HEK293T (cell line): ENCODE measurements at places on chromosomes 5 and 9.

GRCh38 chr5:164091836-164092235 lies 586.4 kb downstream of the MAT2B start:
- no peak for DNase-seq

- no peak for DNase-seq
Observed at GRCh38 chr5:92329759-92330158, 946.6 kb upstream of the ARRDC3 start.

DNA sequence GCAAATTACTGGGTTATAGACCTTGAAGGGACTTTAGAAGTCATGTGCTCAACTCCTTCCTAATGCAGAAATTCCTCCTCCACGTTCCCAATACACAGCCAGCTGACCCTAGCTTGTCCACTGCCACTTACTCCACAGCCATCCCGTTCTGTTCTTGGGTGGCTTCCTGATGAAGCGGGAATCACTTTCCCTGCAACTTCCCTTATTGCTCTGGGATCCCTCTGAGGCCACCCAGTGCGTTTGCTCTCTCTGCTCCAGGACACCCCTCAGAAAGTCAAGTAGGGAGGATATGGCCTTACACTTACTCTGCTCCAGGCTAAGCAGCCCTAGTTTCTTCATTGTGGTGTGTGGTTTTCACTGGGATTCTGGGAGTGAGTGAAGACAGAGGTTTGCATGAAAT lies 55.5 kb downstream of the GALNT12 start:
- no peak for DNase-seq

- DNase-seq: no peak
Observed at GRCh38 chr9:70859694-70860093, 261.7 kb downstream of the TRPM3 start.

GRCh38 chr5:111231119-111231518 lies 6.9 kb downstream of the CAMK4 start:
- no peak for DNase-seq

DNA sequence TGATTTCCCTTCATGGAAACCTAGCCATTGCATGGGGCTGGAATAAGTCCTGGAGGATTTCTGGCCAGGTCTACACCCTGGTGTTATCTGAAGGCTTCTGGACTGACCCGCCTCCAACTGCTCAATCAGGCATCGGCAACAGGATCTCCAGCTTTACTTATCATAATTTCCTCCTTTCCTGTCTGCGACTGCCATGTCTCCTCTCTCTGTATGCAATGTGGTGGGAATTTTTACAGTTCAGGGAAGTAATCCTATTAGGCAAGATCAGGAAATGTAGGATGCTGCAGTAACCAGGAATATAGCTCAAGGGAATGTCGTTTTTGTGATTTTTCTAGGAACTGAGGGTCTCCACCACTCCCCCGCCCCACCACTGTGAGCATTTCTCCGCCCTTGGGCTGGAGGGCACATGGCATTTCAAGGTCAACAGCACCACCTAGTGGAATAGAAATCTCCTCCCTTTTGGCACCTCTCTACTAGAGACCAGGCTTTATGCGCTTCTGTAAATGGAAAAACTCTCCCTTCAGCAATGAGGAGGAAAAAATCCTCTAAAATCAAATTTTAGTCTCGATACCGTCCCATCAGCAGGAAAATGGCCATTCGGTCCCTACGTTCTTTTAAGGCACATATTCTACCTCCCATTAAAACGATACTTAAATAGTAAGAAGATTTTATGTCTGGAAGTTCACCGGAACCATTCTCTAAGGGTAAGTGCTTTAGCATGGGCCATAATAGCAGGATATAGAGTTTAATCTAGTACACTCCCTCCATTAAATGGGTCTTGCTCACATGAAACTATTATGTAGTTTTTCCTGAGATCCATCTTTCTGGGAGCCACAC lies 93.0 kb downstream of the YTHDC2 start:
- peak; percentile 65 for DNase-seq

GRCh38 chr9:131851414-131851813 lies 111.5 kb upstream of the RAPGEF1 start:
- DNase-seq: no peak

DNA sequence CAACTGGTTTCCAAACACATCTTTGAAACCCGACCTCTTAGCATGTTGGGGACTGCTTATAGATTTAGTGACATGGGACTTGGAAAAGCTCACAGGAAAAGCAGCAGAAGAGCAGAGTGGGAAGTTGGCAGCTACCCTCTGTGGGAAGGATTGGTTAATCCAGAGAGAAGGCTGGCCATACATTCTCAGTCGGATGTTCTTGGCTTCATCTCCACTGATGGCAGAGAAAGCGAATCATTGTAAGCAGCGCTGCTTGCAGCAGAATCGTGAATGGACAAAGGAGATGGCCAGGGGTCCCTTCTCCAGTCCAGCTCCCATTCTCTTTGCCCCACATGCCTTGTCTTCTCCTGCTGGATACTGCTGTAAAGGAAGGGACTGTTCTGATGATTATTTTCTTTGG lies 62.7 kb downstream of the MEGF10 start:
- DNase-seq: no peak

GRCh38 chr5:126651013-126651577 lies 50.3 kb downstream of the PHAX start:
- no peak for DNase-seq

DNA sequence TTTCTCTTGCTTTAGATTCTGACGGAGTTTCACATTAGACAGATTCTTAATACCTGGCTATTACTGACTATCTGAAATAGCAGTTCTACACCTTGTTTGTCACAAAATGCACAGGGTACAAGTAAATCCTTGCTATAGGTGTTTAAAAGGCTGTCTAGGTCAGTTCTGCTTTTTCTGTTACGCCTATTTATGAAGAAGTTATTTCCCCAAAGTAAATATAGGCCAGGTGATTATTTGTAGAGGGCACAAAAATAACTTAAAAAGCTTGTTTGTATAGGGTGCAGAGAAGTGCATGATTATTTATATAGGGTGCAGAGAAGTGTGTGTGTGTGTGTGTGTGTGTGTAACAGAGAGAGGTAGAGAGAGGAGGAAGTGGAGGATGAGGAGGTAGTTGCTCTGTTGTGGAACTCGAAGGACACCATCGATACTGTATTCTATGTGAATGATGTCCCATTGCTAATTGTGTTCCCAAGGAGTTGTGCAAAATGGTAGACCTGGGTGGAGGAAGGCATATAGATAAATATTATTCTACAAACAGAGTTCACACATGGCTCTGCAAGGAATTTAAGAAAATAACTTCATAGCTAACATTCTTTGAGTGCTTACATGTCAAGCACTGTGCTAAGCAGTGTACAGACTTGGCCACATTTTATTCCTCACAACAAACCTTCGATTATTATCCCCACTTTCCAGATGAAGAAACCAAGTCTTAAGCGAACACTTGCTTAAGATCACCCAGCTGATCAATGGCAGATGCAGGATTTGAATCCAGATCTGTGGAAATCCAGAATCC lies 96.3 kb upstream of the EQTN start:
- no peak for DNase-seq

DNA sequence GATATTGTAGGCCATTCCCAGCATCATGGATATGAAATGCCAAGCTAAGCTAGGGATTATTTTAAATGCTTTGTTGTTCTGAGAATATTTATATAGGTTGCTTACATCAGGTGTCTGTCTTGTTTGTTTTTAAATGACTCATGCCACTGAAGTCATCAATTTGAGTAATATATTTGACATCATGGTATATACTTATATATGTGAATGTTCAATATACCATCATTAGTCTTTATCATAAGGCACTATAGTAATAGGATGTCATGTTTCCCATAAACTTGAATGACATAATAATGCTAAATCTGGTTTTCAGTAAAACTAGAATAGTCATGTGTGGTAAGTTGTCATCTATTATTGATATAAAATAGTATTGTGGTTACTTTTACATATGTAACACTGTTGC lies 13.1 kb downstream of the C9orf85 start:
- no peak for DNase-seq

GRCh38 chr5:123217173-123217572 lies 128.1 kb downstream of the PRDM6 start:
- DNase-seq: no peak

DNA sequence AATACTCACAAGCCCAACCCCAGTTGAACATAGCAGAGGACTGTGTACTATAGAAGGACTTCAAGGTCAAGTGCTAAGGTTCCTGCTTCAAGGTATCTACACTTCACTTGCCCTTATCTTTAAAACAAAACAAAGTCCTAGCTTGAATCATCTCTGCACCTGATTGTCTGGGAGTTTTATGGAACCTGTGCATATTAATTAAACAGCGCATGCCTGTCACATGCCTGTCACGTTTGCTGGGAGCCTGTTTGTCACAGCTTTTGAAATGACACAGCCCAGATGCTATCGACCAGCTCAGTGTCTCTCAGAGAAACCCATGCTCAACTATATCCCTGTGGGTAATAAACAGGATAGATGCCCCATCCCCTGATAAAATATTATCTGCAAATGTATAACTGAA lies 476.0 kb downstream of the ZSWIM6 start:
- no peak for DNase-seq

GRCh38 chr5:71573591-71573990 lies 13.5 kb upstream of the MCCC2 start:
- DNase-seq: no peak

DNA sequence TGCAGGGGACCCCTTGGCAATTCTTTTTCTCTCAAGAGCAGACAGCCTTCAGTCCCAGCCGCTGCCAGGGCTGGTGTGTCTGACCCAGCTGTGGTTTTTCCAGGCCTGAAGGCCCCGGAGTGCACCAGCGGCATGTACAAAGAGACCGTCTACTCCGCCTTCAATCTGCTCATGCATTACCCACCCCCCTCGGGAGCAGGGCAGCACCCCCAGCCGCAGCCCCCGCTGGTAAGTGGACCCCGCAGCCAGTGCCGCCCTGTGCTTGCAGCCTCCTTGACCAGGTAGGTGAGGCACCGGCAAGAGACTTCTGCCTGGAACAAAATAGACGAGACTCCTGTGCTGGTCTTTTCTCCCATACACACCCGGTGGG lies 1.3 kb downstream of the TCF7 start:
- peak; percentile 10 for DNase-seq

GRCh38 chr9:132547976-132548730 lies 34.3 kb upstream of the BARHL1 start:
- DNase-seq: no peak

DNA sequence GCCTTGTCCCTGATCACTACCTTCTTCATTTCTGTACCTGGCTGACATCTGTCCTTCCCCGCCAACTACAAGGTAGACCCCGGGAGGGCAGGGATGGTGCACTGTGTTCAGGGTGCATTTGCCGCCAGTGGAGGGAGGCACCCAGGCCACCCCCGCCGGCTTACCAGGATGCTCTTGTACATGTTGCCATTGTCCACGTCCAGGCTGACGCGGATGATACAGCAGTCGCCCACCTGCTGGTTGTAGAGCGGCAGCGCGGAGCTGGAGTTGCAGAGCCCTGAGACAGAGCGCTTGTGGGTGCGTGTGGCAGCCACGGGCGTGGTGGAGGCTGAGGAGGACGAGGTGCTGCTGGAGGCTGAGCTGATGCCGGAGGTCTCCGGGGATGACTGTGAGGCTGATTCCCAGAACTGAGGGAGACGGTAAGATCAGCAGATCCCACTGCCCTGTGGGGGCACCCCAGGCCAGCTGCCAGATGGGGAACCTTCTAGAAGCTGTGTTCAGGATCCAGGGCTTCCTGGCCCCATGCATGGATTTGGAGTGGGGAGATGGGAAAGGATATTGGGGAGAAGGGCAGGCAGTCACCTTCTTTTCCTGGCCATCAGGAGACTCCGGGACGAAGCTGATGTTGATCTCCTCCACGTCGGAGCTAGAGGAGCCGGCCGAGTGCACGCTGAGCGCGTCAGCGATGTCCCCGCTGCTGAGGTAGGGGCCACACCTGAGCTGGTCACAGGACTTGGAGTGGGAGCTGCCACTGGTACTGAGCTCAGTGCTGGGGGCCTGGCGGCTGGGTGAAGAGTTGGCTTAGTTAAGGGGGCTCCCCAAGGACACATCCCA lies 19.5 kb downstream of the RALGDS start:
- no peak for DNase-seq

- no peak for DNase-seq
Observed at GRCh38 chr5:139482050-139482889, at the start of gene STING1. STING1 (minus strand) TSS chr5:139482758; CDS start chr5:139481704, 1,054 bp downstream.

GRCh38 chr5:17222664-17223063 lies 5.2 kb downstream of the BASP1 start:
- DNase-seq: no peak

DNA sequence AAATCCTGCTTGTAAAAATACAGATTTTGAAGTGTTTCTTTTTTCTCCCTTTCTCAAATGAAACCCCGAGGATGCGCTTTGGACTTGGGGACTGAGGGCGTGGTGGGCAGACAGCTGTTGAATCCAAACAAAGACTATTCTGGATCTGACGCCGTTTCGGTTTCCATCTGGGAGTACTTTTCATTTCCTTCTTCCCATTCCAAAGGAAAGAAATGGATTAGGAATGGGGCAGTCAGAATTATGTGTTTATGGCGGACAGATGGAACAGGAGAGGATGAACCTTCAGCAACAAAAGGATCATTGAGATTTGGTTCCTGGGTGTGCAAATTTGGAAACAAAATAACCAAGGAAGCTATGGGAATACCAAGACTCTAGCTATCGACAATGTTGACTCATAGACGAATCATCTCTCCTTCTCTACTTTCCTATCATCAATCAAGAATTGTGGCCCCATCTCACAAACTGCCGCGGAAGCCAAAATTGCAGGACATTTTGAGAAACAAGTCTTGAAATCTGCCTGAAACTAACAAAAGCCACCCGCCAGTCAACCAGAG lies 300.6 kb downstream of the PARP8 start:
- DNase-seq: no peak

- DNase-seq: no peak
Observed at GRCh38 chr9:93496285-93496684, 42.9 kb upstream of the FAM120AOS start.

- no peak for DNase-seq
Observed at GRCh38 chr5:911601-912000, 18.9 kb downstream of the TRIP13 start.

DNA sequence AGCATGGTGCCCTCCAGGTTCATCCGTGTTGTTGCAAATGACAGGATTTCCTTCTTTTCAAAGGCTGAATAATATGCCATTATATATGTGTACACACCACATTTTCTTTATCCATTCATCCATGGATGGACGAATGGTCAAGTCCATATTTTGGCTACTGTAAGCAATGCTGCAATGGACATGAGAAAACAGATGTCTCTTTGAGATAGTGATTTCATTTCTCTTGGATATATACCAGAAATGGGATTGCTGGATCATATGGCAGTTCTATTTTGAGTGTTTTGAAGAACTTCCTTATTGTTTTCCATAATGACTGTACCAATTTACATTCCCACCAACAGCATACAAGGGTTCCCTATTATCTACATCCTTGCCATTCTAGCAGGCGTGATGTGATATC lies 67.9 kb downstream of the TEK start:
- no peak for DNase-seq
